ENCODE measurements at places on chromosomes 11 and 22. TPM values are rescaled to one million over a fixed set of nuclear protein-coding genes. Genes with fewer than 3 reads are reported as not detected.
A peak's percentile ranks its signal among the peaks of the same experiment; 100 is the strongest.

- no peak overlapping the region for H3K27ac ChIP-seq
- H3K27me3 ChIP-seq = no peaks in the 10 kb centered on the region
- H3K36me3 ChIP-seq = no peaks in the 10 kb centered on the region
- DNase-seq = no peak
- H3K4me1 ChIP-seq = no peaks in the 10 kb centered on the region
- H3K4me3 ChIP-seq = no peak overlapping the region
Measured at GRCh38 chr11:129643031-129643721, 172.5 kb upstream of the TMEM45B start.

Gene GNG3
- 0.13 TPM for polyA plus RNA-seq

DNA sequence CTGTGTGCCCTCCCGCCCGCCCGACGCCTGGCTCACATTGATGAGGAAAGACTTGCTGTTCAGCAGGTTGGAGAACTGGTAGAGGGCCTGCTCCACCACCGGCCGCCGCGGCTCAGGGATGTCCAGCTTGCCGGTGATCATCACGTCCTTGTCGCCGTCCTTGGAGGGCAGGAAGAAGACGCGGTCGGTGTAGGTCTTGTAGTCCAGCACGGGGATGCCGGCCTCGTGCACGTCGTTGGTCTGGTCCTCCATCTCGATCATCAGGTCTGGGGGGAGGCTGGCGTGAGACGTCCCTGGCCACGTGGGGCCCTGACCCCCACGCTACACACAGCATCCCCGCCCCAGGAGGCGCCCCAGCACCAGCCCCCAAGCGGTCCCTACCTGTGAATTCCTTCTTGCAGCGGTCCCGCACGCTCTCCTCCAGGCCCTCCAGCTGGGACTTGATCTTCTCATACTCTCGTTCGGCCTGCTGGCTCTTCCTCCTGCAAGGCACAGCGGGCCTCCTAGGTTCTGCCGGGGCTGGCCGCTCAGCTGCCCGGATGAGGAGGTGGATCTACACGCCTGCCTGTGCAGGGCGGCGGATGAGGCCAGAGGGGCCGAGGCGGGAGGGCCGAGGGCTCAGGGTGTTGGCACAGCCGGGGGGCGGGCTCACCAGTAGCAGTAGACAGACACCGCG is 10.7 kb upstream of the MAPK11 start:
- no peak for DNase-seq
- peaks cover 58% of the 10 kb centered on the region for H3K36me3 ChIP-seq
- H3K4me3 ChIP-seq = no peak overlapping the region
- no peaks in the 10 kb centered on the region for H3K27me3 ChIP-seq
- H3K4me1 ChIP-seq = peaks cover 47% of the 10 kb centered on the region
- no peak overlapping the region for H3K27ac ChIP-seq

GRCh38 chr11:122743097-122743741 is 87.7 kb downstream of the UBASH3B start:
- no peak overlapping the region for H3K4me3 ChIP-seq
- peaks cover 65% of the 10 kb centered on the region for H3K4me1 ChIP-seq
- H3K36me3 ChIP-seq = no peaks in the 10 kb centered on the region
- DNase-seq = no peak
- H3K27me3 ChIP-seq = no peaks in the 10 kb centered on the region

GRCh38 chr11:59292611-59293010 is 66.1 kb upstream of the OR5AN1 start:
- no peak overlapping the region for H3K4me3 ChIP-seq
- H3K4me1 ChIP-seq = peaks cover 9% of the 10 kb centered on the region
- no peaks in the 10 kb centered on the region for H3K36me3 ChIP-seq
- DNase-seq = no peak

DNA sequence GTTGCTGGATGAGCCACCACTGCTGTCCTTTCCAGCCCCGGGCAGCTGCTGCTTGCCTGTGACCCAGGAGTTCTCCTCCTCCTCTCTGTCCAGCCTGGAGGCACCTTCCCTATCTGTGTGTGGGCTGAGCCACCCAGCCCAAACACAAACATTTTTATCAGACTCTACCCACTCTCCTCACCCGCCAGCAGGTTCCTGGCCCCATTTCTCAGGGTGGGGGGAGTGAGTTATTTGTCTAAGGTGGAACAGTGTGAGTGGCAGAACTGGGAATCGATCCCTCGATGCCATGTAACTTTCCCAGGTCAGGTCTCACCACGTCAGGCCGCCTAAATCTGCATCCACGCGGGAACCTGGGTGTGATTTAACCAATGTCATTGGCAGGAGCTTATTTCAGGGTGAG is 20.8 kb upstream of the SMIM38 start:
- H3K36me3 ChIP-seq = no peaks in the 10 kb centered on the region
- DNase-seq = peak; percentile 23
- H3K27ac ChIP-seq = no peak overlapping the region
- no peak overlapping the region for H3K4me3 ChIP-seq
- H3K27me3 ChIP-seq = no peaks in the 10 kb centered on the region
- peaks cover 6% of the 10 kb centered on the region for H3K4me1 ChIP-seq

- H3K36me3 ChIP-seq = no peaks in the 10 kb centered on the region
- DNase-seq = no peak
- no peak overlapping the region for H3K4me3 ChIP-seq
Measured at GRCh38 chr11:22521226-22521625, 104.4 kb downstream of the FANCF start.

DNA sequence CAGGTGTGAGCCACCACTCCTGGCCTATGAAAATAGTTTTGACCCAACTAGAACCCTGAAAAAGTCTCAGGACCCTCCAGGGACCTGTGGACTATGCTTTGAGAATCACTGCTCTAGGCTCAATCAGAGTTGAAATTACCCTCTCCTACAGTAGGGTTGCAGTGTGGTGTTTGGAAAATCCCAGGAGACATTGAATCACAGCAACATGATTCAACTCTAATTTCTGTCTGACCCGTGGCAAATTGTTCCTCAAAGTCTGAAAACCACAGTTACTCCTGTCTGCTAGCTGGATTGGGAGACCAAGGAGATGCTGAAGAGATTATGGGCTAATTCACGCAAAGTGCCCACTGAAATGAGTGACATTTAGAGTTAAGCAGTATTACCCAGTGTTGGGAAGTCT is 5.4 kb upstream of the MTMR3 start:
- H3K4me1 ChIP-seq = peaks cover under 1% of the 10 kb centered on the region
- no peak overlapping the region for H3K4me3 ChIP-seq
- no peak for DNase-seq
- H3K27me3 ChIP-seq = no peaks in the 10 kb centered on the region
- no peaks in the 10 kb centered on the region for H3K36me3 ChIP-seq

Gene GAS2
- polyA plus RNA-seq = 1.4 TPM

Gene TEX54
- polyA plus RNA-seq = not detected

DNA sequence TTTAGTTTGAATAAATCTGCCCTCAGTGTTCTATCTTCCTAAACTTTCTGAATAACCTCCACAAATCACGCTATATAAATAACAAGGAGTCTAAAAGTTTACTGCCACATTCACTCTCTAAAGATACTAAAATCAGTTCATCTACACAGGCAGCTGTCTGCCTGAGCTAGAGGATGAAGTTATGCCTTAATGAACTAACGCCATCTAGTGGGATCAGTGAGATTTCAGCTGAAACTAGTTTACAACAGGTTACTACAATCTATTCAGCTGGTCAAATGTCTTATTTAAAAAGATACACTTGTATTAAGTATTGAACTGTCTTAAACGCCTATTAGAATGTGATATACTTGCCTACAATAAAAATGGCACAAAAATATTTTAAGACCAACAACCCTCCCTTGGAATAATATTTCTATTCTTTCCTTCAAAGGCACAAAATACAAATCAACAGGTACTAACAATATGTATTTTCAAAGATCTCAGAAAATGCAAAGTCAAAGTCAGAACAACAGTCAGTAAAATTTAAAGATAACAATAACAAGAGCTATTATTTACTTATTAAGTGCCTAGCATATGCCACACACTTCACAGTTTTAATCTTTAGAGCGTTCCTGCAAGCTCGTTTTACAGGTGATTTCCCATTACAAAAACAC is 84.1 kb downstream of the LARGE2 start:
- no peaks in the 10 kb centered on the region for H3K27me3 ChIP-seq
- no peaks in the 10 kb centered on the region for H3K36me3 ChIP-seq
- DNase-seq = no peak
- H3K4me3 ChIP-seq = no peak overlapping the region

DNA sequence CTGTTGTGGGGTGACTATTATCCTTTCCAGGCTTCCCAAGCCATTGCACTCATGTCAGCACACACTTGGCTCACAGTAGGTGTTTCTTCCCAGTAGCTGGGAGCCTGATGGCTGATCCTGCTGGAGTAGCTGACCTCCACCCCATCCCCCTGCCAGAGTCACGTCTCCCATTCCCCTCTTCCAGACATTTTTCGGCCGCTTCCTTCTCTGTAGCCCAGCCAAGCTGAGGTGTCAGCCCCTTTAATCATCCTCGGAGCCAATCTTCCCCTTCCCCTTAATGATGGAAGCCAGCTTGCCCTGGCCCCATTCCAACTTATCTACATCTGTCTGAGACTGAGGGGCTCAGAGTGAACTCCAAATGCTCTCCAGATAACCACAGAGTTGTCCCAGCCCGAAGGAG is 550.7 kb downstream of the MN1 start:
- no peaks in the 10 kb centered on the region for H3K36me3 ChIP-seq
- H3K27me3 ChIP-seq = no peaks in the 10 kb centered on the region
- no peaks in the 10 kb centered on the region for H3K4me1 ChIP-seq
- H3K4me3 ChIP-seq = no peak overlapping the region
- no peak overlapping the region for H3K27ac ChIP-seq
- no peak for DNase-seq

GRCh38 chr11:2930704-2931419 is 1.6 kb upstream of the PHLDA2 start:
- H3K4me1 ChIP-seq = peaks cover 51% of the 10 kb centered on the region
- H3K27me3 ChIP-seq = no peaks in the 10 kb centered on the region
- no peaks in the 10 kb centered on the region for H3K36me3 ChIP-seq
- DNase-seq = peak; percentile 89

Gene PRDM10
- polyA plus RNA-seq = 2.7 TPM

Gene OR52H1
- not detected for polyA plus RNA-seq

Gene BACE1
- polyA plus RNA-seq = 4.0 TPM

Gene PHRF1
- polyA plus RNA-seq = 8.4 TPM

DNA sequence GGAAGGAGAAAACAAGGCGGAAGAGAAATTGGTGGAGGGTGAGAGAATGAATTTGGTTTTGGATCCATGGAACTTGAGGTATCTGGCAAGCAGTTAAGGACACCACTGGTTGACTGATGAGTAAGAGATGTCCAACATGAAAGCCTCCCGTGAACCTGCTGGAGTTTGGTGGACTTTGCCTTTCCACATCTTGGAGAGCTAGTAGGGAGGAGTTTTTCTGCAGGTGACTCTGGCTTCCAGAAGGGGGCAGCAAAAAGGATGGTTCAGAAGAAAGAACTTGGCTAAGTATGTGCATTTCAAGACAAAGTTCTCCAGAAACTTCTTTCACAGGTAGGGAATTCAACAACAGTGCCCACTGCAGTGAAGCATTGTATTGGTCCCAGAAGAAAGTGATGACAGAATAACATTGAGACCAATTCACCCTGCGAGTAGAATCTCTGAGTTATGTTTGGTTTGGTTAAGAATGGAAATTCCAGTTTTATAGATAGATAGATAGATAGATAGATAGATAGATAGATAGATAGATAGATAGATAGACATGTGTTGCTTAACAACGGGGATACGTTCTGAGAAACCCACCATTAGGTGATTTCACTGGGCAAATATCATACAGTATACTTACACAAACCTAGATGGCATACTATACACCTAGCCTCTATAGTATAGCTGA is 28.5 kb downstream of the DCDC1 start:
- no peaks in the 10 kb centered on the region for H3K4me1 ChIP-seq
- no peaks in the 10 kb centered on the region for H3K36me3 ChIP-seq
- no peak overlapping the region for H3K27ac ChIP-seq
- H3K27me3 ChIP-seq = no peaks in the 10 kb centered on the region

- no peaks in the 10 kb centered on the region for H3K36me3 ChIP-seq
- H3K27ac ChIP-seq = peak overlapping the region; percentile 98
- DNase-seq = peak; percentile 79
- H3K27me3 ChIP-seq = no peaks in the 10 kb centered on the region
- peaks cover 94% of the 10 kb centered on the region for H3K4me1 ChIP-seq
- H3K4me3 ChIP-seq = no peak overlapping the region
Measured at GRCh38 chr22:46050916-46051614, 74.1 kb upstream of the WNT7B start.

Gene SLN
- 0.24 TPM for polyA plus RNA-seq

DNA sequence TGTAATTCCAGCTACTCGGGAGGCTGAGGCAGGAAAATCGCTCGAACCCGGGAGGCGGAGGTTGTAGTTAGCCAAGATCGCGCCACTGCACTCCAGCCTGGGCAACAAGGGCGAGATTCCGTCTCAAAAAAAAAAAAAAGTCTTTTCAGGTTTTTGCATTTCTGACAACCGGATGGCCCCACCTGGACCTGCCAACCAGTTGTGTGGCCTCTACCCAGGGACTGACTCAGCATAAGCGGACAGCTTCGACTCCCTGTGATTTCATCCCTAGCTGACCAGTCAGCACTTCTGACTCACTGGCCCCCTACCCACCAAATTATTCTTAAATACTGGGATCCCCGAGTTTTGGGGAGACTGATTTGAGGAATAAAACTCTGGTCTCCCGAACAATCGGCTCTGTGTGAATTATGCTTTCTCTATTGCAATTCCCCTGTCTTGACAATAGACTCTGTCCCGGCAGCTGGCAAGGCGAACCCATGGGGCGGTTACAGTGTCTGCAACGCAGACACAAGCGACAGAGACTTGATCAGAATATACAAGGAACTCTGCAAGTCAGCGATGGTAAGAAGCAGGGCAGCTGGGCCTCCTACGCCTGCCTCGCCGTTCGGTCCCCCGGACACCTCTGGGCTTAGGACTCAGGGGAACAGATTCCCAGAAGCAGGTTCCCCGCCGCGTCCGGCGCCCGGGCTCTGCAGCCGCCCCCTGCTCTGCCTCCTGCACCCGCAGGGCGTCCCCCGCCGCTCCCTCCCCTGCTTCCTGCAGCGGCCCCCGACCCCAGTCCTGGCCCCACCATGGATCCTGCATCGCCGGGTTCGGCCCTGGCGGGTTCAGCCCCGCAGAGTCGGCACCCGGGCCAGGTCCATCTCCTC is 741 bp upstream of the TALDO1 start:
- no peaks in the 10 kb centered on the region for H3K36me3 ChIP-seq
- H3K4me1 ChIP-seq = peaks cover 62% of the 10 kb centered on the region
- H3K4me3 ChIP-seq = peak overlapping the region; percentile 96
- H3K27me3 ChIP-seq = no peaks in the 10 kb centered on the region

DNA sequence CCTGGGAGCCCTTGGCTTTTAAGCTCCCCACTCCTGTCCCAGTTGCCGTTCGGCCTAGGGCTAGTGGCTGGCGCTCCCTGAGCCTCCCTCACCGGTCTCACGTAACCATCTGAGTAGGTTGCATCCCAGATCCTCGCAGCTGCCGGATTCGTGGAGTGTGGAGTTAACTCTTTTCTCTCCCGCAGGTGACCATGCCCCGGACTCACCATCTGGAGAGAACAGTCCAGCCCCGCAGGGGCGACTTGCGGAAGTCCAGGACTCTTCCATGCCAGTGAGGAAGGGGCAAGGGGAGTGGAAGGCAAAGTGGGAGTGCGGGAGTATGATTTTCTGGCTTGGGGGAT is 902 bp downstream of the MUS81 start:
- H3K4me1 ChIP-seq = peaks cover 64% of the 10 kb centered on the region
- peak overlapping the region; percentile 100 for H3K4me3 ChIP-seq
- H3K27me3 ChIP-seq = no peaks in the 10 kb centered on the region
- peak overlapping the region; percentile 93 for H3K27ac ChIP-seq

Gene ZDHHC8
- polyA plus RNA-seq = 21.4 TPM
